ENCODE measurements at places on chromosomes 4 and X.
A peak's percentile ranks its signal among the peaks of the same experiment; 100 is the strongest.

DNA sequence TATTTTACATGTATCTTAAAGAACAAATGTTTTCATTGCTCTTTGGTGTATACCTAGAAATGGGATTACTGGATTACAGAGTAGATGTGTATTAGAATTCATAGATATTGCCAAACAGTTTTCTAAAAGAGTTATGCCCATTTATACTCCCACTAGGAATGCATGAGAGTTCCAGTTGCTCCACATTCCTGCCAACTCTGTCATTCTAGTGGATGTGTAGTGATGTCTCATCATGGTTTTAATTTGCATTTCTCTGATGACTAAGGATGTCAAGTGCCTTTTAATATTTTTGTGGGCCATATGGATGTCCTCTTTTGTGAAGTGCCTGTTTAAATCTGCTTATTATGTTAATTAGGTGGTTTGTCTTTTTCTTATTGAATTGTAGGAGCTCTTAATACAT, 65.6 kb upstream of the BMP2K start:
- no peak for DNase-seq

DNA sequence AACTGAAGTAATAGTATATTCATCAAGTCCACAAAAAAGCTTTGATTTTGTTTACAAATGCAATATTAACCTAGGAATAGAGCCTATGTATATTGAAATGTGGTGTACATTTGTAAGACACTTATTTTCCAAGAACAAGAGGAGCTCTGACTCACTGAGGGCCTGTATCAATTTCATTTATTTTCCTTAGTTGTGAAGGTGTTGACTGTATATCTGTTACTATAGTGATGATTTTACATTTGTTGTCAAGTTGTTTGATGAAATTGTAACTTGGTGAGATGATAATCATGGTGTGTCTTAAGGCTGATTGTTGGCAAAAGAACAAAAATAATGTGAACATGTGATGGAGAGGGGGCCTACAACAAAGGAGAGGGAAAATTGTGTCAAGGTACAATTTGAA, 274.9 kb upstream of the TEX13A start:
- DNase-seq = no peak

DNA sequence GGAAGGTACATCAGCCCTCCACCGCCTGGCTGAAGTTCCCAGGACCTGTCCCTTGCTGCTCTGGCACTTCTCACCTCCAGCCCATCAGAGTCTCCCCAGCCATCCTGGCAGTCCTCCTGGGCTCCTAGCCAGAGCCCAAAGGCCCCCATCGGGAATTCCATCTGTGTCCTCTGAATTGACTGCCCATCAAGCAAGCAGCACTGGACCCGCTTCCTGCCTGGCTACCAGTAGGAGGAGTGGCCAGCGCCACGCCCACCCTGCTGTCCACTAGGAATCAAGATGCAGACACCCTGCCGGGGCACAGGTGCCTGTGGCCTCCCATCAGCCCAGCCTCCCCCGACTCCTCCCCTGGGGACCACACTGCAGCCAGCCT, 47.2 kb downstream of the C4orf50 start:
- DNase-seq = no peak

GRCh38 chr4:187613089-187613839, 382.3 kb upstream of the ZFP42 start:
- no peak for DNase-seq

GRCh38 chr4:88333741-88334405, 44.8 kb upstream of the HERC6 start:
- no peak for DNase-seq

DNA sequence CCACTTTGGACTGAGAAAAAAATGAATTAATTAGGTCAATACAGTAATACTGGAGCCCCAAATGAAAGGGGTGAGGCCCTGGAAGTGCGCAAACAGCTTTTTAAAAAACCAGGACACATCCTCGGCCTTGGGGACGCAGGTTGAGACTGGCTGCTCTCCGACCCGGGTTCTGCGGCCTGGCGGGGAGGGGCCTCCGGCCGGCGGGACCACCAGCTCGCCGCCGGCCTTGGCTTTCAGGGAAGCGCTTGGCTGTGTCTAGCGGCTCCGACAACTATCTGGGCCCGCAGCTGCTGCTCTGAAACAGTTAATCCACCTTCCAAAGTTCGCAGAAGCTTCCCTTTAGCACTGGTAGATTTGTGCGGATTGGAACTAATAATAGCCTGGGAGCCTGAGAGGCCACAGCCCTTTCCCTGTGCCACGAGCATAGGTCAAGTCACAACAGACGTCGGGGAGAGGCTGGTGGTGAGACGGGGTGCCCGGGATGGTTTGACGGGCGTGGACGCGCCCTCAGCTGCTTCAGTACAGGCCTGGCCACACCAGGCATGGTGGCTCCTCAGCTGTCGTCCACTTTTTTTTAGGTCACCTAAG, 1.1 kb upstream of the SEL1L3 start:
- no peak for DNase-seq

- no peak for DNase-seq
These were observed 5.9 kb upstream of the EIF1AX start for GRCh38 chrX:20147561-20147960.

DNA sequence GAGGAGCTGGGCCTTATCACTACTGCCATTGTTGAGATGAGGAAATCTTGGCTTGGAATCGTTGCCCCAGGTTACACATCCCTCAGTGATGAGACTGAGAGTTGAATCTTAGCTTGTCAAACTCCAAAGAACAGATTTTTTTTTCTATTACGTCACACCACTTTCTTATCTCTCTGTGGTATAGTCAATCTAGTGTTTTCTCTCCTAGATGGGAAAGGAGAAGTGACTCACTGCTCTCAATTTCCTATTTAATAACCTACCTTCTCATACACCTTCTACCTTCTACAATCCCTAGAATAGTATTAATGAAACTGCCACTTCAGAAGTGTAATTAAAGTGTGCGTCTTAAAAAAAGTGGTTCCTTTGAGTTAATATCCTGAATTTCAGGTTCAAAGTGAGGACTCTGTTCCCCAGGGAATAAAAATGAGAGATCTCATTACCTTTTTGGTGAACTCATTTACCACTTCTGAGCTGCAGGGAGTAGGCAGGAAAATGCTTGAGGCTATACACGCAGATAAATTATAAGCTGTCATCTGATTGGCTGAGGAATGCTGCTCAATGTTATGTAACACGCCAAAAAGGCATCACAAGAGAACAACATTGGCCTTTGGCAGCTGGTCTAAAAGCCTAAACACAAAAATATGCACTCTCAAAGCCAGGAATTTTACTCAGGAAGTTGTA, 59.3 kb downstream of the MAD2L1 start:
- no peak for DNase-seq

- DNase-seq = no peak
These were observed 169.8 kb downstream of the CLCN4 start for GRCh38 chrX:10326578-10326977.

GRCh38 chrX:143025628-143026027, at the start of gene SPANXN4:
TSS of gene SPANXN4 (plus strand) at chrX:143025928. CDS start at chrX:143026015, 87 bp downstream.
- no peak for DNase-seq

DNA sequence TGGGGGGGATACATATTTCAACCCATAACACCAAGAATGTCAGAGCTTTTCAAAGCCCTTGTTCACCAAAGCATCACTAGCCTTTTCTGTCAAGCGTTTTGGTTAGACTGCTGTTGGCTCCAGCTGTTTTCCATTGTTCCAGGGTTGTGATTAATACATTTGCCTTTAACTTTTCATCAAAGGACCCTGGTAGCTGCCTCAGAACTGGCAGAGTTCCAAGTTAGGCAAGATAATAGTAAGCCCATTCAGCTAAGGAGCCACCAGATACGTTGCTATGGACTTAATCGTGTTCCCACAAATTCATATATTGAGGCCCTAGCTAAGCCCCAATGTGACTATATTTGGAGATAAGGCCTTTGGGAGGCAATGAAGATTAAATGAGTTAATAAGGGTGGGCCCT, 37.1 kb downstream of the ENOPH1 start:
- DNase-seq = no peak

DNA sequence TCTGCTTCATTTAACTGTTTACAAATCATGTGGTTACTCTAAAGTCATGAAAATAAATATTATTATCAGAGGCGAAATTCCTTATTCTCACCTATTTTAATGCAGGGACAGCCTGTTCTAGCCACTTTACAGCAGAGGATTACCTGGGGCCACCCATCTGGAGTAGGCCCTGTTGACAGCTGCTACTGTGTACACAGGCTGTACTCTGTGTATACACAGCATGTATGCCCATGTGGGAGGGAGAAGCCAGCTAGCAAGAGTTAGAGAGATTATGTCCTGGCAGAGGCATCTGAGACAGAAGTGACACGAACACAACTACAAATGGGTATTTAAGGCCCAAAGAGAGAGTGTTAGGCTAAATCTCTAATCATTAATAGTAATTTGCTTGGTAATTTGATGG, 62.1 kb downstream of the GPRIN3 start:
- no peak for DNase-seq

- peak; percentile 82 for DNase-seq
These were observed 5.0 kb upstream of the TSPAN5 start for GRCh38 chr4:98663226-98664006.

- DNase-seq = no peak
These were observed 127.0 kb downstream of the PCDH7 start for GRCh38 chr4:30847167-30847566.

DNA sequence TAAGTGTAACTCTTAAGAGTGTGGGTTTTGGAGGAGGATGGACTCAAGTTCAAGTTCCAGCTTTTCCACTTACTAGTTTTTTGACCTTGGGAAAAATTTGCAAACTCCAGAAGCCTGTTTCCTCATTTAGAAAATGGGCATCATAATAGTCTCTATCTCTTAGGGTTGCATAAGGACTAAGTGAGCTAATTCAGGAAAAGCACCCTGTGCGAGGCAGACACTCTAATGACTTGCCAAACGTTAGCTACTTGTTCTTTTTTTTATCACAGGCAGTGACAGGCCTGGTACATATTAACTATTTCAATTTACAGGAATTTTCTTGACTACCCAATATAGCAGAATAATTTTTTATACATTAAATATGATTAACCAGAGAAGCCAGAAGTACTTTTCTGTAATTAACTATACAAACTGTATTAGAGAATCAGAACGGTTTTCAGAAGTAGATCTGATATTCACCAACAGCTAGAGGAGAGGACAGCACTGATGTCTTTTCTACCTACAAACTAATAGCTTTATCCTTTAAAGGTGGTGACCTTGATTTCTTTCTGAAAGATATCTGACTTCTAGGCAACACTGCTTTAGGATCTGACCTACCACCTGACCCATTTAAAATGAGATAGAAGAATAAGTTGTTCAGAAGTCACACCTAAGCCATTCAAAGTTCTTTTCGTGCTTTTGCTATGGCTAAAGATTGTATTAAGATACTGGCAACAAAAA, 139.6 kb upstream of the HAND2 start:
- DNase-seq = no peak

DNA sequence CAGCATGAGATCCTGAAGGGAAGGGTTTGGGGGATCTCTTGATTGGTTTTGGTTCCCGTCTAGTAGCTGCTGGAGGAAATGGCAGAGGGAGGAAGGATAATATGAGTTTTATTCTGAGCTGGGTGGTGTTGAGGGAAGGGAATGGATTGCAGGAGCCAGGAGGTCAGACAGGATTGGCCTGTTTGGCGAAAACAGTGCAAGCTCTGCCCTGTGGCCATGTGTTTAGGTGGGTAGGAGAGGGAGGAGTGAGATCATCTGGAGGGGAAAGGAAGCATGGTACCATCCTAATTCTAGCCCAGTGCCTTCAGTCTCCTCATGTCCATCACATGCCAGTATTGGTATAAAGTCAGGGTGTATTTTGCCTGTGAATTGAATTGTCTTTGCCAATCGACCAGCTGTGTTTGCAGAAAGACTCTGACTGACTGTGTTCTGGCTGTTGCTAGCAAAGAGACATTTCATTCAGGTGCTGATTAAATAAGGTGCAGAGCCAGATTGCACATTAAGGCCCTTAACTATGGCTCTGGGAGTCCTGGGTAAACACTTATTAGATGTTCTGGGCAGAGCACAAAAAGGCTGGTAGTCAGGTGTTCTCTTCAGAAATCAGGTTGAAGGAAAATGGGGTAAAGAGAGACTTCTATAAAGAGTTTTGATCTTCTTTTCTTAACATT, 10.0 kb downstream of the TMEM164 start:
- DNase-seq = no peak

- DNase-seq = peak; percentile 55
These were observed 620.0 kb downstream of the BCOR start for GRCh38 chrX:39477762-39478120.

DNA sequence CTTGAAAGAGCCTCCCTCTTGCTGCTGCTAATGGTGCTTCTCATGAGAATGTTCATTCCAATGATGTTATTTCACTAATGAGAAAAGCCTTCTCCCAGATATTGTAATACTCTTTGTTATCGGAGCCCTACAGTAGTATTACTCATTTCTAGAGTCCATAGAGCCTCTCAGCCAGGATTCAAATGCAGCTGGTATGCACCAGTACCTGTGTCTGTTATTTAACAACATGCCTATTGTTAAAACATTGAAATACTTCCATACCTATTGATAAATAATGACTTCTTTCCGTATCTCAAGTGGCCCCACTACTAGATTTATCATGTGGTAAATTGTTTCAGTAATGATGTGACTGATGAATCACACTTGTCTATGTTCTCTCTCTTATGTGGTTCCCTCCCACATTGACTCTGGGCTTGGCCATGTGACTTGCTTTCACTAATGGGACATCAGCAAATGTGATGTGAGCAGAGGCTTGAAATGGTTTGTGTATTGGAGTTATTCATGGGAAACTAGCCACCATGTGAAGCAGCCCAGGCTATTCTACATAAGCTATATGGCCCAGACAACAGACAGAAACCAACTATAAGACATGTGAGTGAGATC, 207.6 kb downstream of the THOC2 start:
- DNase-seq = no peak

DNA sequence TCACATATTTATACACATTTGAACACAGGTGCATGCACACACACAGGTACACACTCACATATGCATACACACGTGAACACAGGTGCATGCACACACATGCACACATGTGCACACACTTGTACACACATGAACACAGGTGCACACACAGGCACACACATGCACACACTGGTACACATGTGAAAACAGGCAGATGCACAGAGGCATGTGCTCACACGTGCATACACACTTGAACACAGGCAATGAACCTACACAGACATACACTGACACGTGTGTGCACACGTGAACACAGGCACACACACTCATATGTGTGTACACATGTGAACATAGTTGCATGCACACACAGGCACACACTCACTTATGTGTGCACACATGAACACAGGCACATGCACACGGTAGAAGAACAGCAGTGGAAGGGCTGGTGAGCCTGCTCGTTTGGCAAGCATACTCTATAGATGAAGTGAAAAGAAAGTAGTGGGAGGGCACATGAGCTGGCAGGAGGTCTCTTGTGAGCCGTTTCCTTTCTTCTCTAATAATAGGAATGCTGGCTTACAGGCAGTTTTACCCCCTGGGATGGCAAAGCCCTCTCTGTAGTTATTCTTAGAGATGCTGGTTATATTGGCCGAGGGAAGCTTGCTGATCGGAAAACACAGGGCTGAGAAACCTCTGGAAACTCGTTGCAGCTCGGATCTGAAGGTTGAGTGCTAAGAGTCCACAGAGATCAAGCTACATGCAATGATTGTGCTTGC, 279.6 kb upstream of the CLNK start:
- no peak for DNase-seq

DNA sequence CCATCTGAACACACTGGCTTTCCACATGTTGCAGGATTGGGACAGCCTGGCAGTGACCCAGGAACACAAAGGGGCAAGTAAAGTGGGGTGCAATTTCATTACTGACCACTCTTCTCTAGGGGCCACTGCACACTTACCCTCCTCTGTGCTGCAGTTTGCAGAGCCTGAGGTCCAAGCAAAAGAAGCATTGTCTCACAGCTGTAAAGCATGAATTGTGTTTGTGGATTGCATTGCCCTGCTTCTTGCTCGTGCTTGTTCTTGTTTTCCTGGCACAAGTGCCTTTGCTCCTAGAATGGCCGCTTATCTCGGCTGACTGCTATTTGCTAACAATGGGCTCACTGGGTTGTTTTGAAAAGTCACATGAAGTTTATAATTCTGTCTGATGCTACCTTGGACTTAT, 209.1 kb upstream of the JADE1 start:
- DNase-seq = no peak

Measured in CD4-positive, alpha-beta T cell treated with Interferon alpha-2 for 1 hour (primary cell).